CD4-positive, alpha-beta T cell treated with Interleukin-15 for 4 hours (primary cell): ENCODE measurements at places on chromosomes 6 and 20.

GRCh38 chr20:40254023-40254772 is 434.8 kb downstream of the MAFB start:
- DNase-seq = no peak

DNA sequence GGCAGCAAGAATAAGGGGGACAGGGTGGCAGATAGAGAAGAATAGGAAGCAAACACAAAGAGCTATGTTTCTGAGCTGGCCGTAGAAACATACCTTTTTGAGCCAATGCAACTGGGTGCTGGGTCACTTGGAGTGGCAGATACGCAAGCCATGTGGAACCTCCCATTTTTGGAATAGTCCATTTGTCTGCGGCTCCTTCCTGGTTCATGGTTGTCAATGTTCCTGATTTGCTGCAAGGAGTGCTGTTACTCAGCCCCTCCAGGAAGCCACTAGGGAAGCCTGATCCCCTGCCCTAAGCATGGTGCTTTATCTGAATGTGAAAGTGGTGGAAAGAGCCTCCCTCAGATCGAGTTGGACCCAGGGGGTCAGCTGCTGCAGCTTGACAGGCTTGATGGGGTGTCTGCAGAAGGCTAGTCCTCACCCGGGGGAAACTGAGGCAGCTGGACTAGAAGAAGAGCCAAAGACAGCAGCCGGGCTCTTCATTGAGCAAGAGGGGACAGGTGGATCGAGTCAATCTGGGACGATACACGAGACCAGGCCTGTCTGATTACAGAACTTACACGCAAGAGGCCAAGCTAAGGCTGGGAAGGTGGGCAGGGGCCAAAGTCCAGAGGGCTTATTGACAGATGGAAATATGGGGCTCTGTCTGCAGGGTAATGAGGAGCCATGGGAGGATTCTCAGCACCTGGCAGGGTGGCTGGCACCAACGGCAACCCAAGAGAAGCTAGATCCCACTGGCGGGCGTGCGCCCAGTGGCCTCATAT is 57.4 kb upstream of the CTNNBL1 start:
- no peak for DNase-seq

DNA sequence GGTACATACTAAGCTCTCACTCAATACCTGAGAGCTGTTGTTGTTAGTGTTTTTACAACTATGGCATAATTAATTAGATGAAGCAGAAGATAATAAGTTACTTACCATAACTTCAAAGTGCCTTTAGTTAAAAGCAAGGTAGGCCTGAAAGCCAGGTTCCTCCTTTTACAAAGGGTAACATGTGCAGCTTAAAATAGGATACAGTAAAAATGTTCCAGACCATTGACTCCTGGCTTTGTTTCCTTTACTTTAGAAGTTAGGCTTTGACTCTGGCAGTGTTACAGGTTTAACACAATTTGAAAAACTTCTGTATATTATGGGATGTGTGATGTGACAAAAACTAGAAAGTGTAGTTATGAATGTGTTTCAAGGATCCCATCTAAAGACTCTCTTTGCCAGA is 522.5 kb downstream of the EPM2A start:
- DNase-seq = no peak

DNA sequence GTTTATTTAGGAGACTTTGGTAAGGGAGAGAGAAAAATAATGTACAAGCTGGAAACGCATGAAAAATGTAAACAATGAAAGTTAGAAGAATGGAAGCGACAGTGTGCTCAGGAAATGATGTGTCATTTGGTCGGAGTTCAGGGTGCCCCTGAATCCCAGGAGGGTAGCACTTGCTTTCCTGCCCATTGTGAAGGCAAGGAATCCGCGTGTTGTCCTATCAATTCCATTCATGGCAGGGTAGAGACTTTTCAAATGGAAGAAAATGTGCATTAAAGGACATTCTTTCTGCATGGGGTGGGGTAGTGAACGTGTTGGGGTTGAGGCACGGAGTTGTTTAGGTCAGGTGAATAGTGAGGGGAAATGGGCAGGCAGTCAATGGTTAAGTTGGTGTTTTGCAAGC is 33.7 kb downstream of the GCNT2 start:
- DNase-seq = no peak

- no peak for DNase-seq
Measured at GRCh38 chr6:148885136-148885865, 138.5 kb downstream of the UST start.
